Activated B cell treated with CpG ODN at 0.5 μM for 24 hours (primary cell): ENCODE measurements at places on chromosomes 3 and 15.

GRCh38 chr3:44833394-44833793 is 28.3 kb upstream of the TMEM42 start:
- H3K4me1 ChIP-seq: no peaks in the 10 kb centered on the region
- H3K27me3 ChIP-seq: no peaks in the 10 kb centered on the region
- no peak overlapping the region for H3K27ac ChIP-seq
- H3K4me3 ChIP-seq: no peak overlapping the region
- peaks cover 9% of the 10 kb centered on the region for H3K36me3 ChIP-seq

DNA sequence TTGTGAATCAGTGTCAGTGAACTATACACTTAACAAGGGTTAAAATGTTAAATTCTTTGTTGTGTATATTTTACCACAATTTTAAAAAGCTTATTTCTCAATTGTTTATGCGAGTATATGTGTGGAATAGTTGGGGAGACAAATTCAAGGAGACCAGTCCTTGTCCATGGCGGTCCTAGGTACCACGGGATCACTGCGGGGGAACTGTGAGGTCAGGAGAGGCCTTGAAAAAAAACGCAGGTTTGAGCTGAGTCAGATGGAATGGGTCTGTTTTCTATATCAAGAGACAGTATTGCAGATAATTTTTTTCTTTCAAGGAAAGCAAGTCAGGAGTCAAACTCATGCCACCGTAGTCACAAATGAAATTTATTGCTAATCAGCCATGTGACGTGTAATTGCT is 18.5 kb downstream of the IGF1R start:
- no peak for DNase-seq
- H3K27ac ChIP-seq: no peak overlapping the region
- H3K36me3 ChIP-seq: no peaks in the 10 kb centered on the region
- no peak overlapping the region for H3K4me3 ChIP-seq
- peaks cover 3% of the 10 kb centered on the region for H3K27me3 ChIP-seq

DNA sequence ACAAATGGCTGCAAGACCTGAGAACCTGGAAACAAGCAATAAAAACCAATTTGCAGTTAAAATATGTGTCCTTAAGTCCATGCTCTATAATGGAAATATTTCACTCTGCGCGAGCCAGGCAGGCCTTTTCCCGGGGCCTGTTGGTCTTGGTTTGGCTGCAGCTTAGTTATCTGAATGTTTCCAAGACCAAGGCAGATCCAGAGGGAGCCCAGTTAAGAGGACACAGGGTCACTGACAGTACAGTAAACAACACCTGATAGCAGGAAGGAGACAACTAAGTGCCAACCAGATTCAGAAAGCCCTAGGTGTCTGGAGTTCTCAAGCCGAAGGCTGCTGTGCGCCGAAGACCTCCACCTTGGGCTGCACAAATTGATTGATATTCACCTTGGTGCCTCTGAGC is 32.8 kb downstream of the THSD4 start:
- peaks cover 4% of the 10 kb centered on the region for H3K27me3 ChIP-seq
- no peak overlapping the region for H3K27ac ChIP-seq
- no peaks in the 10 kb centered on the region for H3K36me3 ChIP-seq
- no peak overlapping the region for H3K4me3 ChIP-seq

GRCh38 chr3:6179761-6180160 is 681.2 kb upstream of the GRM7 start:
- H3K4me3 ChIP-seq: no peak overlapping the region
- no peaks in the 10 kb centered on the region for H3K27me3 ChIP-seq
- H3K4me1 ChIP-seq: no peaks in the 10 kb centered on the region
- no peak overlapping the region for H3K27ac ChIP-seq
- no peak for DNase-seq
- no peaks in the 10 kb centered on the region for H3K36me3 ChIP-seq

DNA sequence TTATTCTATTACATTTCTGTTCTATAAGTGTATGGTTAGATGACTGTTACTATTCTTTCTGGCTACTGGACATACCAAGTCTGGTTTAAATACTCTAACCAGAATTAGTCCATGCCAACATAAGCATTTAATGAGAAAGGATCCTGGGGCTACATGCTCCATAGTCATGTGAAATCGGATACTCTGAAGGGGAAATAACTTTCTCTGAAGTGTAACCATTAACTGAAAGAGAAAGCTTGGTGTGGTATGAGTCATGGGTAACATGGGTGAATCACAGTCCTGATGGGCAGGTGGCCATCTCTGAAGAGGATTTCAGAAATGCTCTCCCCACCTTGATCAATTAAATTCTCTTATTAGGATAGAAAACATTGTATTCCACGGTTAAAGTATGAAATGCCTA is 69.4 kb downstream of the FHIT start:
- peaks cover 28% of the 10 kb centered on the region for H3K4me1 ChIP-seq
- no peaks in the 10 kb centered on the region for H3K36me3 ChIP-seq
- DNase-seq: no peak
- H3K27ac ChIP-seq: peak overlapping the region; percentile 68
- peak overlapping the region; percentile 35 for H3K4me3 ChIP-seq
- no peaks in the 10 kb centered on the region for H3K27me3 ChIP-seq

DNA sequence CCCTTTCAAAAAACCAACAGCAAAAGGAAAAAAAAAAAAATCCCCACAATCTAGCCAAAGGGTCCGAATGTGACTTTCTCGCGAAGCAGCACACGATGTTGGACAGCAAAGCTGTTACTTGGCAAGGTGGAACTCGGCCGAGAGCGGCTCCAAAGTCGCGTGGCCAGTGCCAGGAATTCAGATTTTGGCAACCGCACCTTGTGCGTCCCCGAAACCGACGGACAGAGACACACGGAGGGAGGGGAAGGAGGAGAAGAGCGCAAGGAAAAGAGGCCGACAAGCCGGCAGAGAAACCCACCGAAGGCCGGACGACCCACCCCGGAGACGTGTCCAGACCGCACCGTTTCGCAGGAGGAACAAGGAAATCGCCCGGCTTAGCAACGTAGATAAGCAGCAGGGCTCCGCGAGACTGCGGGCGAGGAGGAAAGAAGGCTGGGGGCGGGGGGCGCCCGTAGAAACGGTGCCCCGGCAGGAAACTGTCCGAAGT is 517.3 kb downstream of the MECOM start:
- peak; percentile 21 for DNase-seq
- no peak overlapping the region for H3K27ac ChIP-seq
- H3K36me3 ChIP-seq: no peaks in the 10 kb centered on the region
- peaks cover 56% of the 10 kb centered on the region for H3K27me3 ChIP-seq

GRCh38 chr15:57561041-57561711 is 30.5 kb upstream of the MYZAP start:
- peak overlapping the region; percentile 56 for H3K4me3 ChIP-seq
- peak overlapping the region; percentile 68 for H3K27ac ChIP-seq
- peaks cover 6% of the 10 kb centered on the region for H3K27me3 ChIP-seq
- peaks cover 37% of the 10 kb centered on the region for H3K4me1 ChIP-seq
- no peaks in the 10 kb centered on the region for H3K36me3 ChIP-seq
- DNase-seq: peak; percentile 32

DNA sequence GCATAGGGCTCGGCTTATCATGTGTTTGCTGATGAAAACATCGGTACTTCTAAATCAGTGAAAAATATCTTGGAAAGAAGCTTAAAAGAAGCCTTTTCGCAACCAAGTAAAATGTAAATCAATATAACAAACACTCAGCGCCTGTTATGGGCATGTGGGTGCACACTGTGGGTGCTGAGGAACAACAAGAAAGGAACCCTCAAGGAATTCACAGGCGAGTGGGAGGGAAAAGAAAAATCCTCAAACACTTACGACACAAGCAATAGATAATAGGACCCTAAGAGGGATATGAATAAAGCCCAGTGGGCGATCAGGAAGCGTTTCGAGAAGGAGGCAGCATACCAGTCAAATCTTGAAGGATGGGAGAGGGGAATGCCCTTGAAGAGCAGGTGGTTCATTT is 21.9 kb downstream of the GLDN start:
- H3K4me1 ChIP-seq: no peaks in the 10 kb centered on the region
- H3K36me3 ChIP-seq: no peaks in the 10 kb centered on the region
- H3K27ac ChIP-seq: no peak overlapping the region
- H3K27me3 ChIP-seq: no peaks in the 10 kb centered on the region

DNA sequence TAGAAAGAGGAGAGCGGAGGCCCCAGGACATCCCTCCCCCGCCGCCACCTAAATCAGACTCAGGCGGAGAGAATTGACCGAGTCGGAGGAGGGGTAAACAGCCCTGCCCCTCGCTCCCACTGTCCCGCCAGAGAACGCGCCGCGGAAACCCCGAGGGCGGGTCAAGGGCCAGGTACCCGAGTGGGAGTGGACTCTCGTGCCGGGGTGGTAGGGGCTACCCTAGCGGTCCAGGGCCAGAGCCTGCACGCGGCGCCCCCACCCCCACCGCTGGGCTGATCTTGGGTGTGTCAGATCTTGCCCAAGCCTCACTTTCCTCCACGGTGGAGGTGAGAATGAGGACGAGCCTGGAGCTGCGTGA is 19.0 kb downstream of the SPATA12 start:
- peaks cover 16% of the 10 kb centered on the region for H3K4me1 ChIP-seq
- no peaks in the 10 kb centered on the region for H3K36me3 ChIP-seq

GRCh38 chr15:63380808-63381282 is 801 bp downstream of the CA12 start:
- H3K4me1 ChIP-seq: peaks cover 15% of the 10 kb centered on the region
- peak overlapping the region; percentile 61 for H3K4me3 ChIP-seq
- no peaks in the 10 kb centered on the region for H3K36me3 ChIP-seq

GRCh38 chr3:46812237-46812791 is 50.9 kb downstream of the MYL3 start:
- peak; percentile 59 for DNase-seq
- peaks cover 19% of the 10 kb centered on the region for H3K27me3 ChIP-seq
- H3K4me1 ChIP-seq: peaks cover 7% of the 10 kb centered on the region

DNA sequence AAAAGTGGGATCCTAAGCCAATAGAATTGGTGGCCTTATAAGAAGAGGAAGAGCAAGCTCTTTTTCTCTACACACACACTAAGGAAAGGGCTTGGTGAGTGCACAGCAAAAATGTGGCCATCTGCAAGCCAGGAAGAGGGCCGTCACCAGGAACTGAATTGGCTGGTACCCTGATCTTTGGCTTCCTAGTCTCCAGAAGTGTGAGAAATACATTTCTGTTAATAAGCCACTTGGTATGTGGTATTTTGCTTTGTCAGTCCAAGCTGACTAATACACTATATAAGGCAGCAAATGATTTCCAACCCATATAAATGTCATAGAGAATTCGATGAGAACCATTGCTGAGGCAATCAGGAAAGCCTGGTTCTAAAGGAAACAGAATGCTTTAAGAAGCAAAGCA is 816.3 kb upstream of the SEMA6D start:
- no peak overlapping the region for H3K4me3 ChIP-seq
- no peaks in the 10 kb centered on the region for H3K36me3 ChIP-seq
- H3K27me3 ChIP-seq: no peaks in the 10 kb centered on the region
- H3K4me1 ChIP-seq: no peaks in the 10 kb centered on the region
- no peak for DNase-seq

DNA sequence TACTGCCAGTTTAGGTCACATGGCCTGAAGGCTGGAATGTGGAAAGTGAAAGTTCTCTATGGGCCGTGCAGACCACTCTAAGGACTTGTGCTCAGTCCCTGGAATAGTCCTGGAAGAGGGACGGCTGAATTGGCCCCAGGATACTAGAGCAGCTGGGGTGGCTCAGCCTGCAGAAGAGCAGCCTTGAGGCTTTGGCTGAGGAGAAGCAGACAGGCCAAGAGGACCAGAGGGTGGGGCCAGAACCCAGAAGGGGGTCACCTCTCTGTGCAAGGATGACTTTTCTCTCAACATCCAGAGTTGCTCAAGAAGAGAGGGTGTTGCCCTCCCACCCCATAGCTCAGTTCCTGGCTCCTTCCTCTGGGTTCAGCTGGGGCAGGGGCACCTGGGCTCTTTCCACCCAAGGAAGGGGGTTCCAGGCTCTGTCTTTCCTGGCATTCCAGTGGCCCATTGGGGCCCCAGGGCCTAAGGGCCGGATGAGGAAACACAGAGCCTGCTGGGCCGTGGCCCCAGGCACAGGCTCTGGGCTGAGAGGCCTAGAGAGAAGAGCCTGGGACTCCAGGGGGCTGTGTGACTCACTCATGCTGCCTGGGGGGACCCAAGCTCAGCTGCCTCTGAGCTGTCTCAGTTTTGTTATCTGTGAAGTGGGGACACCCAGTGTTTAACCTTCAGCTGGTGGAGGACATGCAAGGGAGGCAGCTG is 8.5 kb upstream of the FBLN2 start:
- H3K27ac ChIP-seq: no peak overlapping the region
- H3K4me3 ChIP-seq: no peak overlapping the region
- peaks cover 28% of the 10 kb centered on the region for H3K27me3 ChIP-seq
- H3K4me1 ChIP-seq: peaks cover 11% of the 10 kb centered on the region
- no peak for DNase-seq

GRCh38 chr15:80819001-80819400 is 39.8 kb downstream of the CEMIP start:
- peaks cover 21% of the 10 kb centered on the region for H3K4me1 ChIP-seq
- DNase-seq: no peak
- H3K27ac ChIP-seq: no peak overlapping the region
- H3K4me3 ChIP-seq: no peak overlapping the region
- peaks cover 10% of the 10 kb centered on the region for H3K27me3 ChIP-seq
- H3K36me3 ChIP-seq: no peaks in the 10 kb centered on the region

DNA sequence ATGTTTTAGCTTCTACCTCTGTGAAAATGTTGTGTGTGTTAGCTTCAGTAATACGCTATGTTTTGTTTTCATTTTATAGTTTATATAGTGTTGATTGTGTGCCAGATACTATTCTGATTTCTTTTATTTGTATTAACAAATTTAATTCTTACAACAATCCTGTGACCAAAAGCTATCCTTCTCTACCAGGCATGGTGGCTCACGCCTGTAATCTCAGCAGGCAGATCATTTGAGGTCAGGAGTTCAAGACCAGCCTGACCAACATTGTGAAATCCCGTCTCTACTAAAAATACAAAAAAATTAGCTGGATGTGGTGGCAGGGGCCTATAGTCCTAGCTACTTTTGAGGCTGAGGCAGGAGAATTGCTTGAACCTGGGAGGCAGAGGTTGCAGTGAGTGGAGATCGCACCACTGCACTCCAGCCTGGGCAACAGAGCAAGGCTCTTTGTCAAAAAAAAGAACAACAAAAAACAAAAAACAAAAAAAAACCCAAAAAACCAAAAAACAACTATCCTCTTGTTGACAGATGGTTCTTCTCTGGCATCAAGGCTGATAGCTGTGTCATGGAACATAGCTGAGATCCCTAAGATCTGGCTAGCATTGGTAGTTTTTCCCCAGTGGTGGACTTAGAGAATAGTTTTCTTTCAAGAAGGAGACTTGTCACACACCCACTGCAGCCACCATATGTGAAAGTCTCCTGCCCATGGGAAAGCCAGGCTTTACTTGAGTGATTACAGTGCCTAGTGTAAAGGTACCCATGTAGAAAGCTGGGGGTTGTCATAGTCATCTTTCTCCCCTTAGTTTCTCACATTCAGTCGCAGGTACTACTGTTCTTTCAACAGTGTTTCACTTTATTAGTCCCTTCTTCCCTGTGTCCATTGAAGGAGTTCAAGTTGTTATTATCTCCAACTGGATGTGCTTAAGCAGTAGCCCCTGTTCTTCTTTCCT is 116.5 kb downstream of the UBE2E2 start:
- H3K36me3 ChIP-seq: no peaks in the 10 kb centered on the region
- no peak for DNase-seq
- H3K27me3 ChIP-seq: no peaks in the 10 kb centered on the region
- no peak overlapping the region for H3K27ac ChIP-seq
- H3K4me1 ChIP-seq: peaks cover 40% of the 10 kb centered on the region
